ENCODE measurements at places on chromosomes 5 and 9.

GRCh38 chr9:86405086-86405491, 50.9 kb upstream of the TUT7 start:
- DNase-seq, result no peak

- no peak for DNase-seq
Observed at GRCh38 chr9:136204838-136205706, at the start of gene LHX3. Gene LHX3, minus strand, starts transcription at chr9:136205128. Its CDS starts 116 bp downstream, at chr9:136205012.

DNA sequence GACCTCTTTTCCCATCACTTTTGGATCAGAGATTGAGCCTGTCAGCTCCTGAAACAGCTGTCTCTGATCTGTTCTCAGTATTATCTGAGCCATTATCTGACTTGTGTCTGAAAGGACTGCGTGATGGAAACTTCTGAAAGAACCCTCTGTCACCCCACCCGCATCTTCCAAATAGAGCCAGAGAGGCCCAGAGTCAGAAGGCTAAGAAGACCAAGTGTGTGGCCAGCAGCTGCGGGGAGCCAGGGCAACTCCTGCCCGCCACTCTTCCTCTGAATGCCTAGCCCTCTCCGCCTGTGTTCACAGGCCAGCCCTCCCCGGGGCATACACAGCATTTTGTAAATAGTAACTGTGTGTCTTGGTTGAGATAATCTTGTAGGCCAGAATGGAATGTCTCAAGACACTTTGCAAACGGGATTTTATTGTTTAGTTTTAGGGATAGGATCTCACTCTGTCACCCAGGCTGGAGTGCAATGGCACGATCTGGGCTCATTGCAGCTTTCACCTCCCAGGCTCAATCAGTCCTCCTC, 92.7 kb downstream of the AOPEP start:
- DNase-seq, result no peak

GRCh38 chr5:10505517-10506095, 58.3 kb upstream of the ANKRD33B start:
- DNase-seq, result no peak

- DNase-seq, result no peak
Observed at GRCh38 chr9:34426347-34427074, 31.9 kb downstream of the FAM219A start.

GRCh38 chr5:93705896-93706295, 35.5 kb downstream of the POU5F2 start:
- no peak for DNase-seq

DNA sequence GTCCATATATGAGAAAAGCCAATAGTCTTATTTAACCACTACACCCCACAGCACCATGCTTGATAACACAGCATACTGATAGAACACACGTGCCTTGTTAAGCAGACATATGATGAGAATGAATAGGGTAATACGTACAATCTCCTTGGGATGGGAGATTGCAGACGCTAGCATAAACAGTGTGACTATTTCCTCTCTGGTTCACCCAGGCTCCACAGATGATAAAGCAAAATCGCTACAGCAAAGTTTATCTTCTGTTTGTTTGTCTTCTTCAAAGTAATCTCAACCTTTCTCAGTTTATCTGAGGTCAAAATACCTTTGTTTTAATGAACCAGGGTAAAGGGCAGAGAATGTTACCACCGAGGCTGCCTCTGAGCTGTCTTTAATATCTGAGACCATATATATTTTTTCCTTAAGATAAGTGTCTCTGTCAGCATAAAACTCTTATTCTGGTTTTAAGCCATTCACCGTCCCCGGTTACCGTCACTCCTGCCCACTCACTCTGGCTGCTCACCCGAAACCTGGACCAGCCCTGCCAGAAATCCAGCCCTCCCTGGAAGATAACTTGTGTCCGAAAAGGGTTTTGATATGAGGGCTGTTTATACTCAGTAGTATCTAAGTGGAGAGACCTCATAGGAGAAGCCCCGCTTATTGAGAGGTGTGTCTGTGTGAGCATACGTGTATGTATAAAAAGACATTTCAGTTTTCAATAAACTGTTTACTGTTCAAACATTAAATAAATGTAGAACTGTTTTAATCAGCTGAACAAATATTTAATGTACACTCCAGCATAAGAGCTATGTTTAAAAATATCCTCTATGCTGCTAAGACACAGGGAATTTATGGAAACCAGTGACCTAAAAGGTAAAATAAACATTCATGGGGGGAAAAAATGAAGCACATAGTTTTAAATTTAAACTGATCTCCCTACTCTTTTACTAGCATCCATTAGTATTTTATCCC, 465.4 kb downstream of the RASEF start:
- DNase-seq, result no peak

DNA sequence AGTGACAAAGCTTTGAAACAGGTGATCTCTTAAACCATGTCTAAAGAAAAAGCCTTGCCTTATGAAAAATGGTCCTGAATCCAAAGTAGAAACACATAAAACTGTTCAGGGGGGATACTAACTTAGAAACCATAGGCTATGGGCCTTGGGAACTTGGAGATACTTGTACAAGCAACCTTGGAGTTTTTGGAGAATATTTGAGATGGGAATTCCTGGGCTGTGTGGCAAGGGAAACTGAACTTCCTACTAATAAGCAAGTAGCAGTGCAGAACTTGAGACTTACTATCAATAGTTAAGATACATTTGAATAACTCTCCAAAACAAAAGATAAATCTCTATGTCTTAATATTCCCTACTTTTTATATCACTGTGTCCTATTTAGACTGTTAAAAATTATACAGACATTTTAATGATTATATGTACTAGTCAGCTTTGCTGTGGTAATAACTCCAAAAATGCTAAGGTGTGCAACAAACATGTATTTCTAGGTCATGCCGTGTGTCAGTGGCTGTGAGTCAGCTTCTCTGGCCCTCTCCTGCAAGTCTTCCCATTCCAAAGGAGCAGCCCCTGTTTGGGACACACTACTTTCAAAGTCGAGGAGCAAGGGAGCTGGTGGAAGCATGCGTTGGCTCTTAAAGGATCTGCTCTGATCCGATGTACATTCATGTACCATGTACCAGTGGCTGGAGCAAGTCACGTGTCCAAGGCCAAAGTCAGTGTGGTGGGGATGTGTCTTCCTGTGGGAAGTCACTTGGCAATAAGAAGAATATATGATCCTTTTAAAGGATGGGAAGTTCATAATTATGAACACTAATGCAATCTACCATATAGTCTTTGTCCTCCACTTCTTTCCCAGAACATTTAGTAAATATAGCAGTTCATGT, 39.6 kb downstream of the SNX30 start:
- no peak for DNase-seq

DNA sequence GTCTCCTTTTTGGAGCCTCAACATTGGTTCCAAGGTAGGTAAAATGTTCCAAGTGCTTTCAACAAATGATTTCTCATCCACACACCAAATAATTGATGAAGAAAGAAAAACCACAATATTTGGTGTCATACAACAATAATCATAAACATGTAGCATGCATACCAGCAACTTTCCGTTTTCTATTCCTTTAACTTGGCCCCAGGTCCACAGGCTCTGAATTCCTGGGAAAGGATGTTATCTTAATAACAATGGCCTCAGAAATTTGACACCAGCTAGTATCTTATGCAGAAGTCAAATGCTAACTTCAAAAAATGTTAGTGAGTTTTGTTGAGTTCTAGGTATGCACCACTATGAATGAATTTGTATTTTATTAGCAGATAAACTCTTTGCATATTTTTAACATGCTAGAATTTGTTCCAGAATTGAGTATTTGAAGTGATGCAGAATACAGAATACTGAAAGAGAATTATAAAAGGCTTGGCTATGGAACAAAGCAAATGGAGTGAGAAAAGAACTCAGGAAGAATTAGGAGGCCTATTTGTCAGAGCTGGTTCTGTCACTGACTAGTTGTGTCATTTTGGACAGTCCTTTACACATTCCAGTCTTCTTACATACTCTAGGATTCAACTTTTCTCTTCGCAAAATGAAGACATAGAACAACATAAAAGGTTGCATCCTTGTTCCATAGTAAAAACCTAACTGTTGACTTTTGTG, 435.3 kb upstream of the TNC start:
- no peak for DNase-seq

DNA sequence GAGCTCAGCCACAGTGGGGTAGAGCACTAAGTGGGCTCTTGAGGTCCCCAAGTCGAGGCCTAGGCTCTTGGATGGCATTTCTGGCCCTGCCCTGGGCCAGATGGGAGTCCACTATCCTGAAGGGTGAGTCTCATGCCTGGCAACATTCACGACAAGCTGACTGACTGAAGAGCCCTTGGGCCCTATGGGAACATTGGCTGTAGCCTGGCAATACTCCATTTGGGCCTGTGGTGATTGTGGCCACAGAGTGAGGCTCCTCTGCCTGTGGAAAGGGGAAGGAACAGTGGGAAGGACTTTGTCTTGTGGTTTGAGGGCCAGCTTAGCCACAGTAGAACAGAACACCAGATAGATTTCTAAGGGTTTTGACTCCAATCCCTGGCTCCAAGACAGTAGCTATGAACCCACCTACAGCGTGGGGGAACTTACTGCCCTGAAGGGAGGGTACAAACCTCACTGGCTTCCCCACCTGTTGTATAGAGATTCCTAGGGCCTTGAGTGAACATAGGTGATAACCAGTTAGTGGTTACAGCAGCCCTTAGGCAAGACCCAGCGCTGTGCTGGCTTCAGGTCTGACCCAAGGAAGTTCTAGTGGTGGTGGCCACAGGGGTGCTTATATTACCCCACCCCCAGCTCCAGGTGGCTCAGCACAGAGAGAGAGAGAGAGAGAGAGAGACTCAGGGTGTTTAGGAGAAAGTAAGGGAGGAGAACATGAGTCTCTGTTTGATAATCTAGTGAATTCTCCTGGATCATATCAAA, 72.4 kb downstream of the KIAA0825 start:
- no peak for DNase-seq

- DNase-seq, result no peak
Observed at GRCh38 chr5:170585273-170585948, 81.6 kb downstream of the KCNIP1 start.

DNA sequence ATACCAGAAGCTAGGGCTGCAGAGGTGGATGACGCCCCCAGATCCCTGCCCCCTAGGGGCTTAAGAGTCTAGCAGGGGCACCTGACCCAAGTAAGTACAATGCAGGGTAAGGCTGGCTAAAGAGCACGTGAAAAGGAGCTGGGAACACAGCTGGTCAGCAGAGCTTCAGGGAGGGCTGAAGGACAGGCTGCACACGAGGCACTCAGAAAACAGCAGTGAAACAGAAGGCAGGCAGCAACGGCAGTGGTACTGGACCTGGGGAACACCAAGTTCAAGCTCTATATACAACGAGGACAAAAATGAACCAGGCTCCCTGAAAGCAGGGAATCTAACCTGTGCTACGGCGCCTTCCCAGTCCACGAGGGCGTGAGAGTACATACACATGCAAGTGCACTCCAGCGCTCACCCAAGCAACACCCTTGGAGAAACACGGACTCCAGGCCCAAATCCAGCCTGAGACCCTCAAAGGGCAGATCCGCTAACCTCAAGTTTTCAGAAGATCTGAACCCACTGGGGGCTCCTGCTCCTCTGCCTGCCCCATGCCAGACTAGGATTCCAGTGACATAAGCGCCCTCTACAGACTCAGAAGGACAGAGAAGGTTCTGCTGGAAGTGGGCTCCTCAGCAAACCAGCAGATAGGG, 57.4 kb downstream of the PSMB7 start:
- DNase-seq, result no peak

- DNase-seq, result no peak
Observed at GRCh38 chr5:89826938-89827337, 582.6 kb downstream of the CETN3 start.

- DNase-seq, result no peak
Observed at GRCh38 chr9:130751631-130752355, 58.2 kb downstream of the EXOSC2 start.

GRCh38 chr5:178786417-178786816, 56.0 kb upstream of the ZNF354A start:
- no peak for DNase-seq

DNA sequence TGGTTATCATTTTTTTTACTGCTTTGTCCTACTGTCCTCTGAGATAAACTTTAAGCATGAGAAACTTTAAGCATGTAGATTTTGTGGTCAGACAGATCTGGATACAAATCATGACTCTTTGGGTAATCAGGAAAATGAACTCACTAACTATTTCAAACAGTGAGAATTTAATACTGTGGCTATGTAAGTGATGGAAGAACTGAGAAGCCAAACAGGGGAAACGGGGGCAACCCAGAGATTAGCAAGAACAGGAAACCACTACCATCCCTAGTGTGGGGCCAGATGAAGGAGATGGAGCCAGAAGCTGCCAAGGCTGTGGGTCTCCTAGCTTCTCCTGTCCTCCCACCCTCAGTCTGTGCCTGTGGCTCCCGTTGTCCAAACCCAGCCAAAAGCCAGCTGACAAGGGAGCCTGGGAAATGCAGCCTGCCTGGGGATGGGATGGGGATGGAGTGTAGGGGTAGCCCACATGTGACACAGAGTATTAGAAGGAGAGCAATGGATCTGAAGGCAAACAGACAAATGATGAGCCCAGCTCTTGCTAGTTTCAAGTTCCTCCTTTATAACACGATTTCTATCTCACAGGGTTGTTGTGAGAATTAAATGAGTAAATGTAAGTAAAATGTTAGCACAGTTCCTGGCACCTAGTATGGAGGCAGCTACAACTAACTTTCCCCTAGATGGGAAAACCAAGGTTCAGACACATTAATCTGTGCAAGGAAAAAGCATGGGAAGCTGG, 27.7 kb upstream of the CDC23 start:
- no peak for DNase-seq

- DNase-seq, result no peak
Observed at GRCh38 chr5:108078882-108079281, 303.0 kb downstream of the FBXL17 start.

DNA sequence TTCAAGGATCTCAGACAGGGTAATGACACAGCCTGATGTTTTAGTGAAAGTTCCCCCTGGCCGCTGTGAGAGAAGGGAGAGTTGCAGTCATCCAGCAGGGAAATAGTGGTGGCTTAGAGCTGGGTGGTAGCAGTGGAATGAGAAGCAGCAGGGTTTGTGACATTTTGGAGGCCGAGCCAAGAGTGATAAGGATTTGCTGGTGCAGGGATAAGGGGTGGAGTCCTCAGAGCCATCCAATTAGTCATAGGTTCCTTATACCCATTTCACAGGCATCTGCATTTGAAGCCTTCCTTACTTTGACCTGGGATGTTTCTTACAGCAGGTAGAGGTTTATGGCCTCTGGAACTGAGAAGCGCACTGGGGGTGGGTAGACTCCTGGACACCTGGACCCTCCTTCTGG, 12.8 kb downstream of the JADE2 start:
- DNase-seq, result no peak

DNA sequence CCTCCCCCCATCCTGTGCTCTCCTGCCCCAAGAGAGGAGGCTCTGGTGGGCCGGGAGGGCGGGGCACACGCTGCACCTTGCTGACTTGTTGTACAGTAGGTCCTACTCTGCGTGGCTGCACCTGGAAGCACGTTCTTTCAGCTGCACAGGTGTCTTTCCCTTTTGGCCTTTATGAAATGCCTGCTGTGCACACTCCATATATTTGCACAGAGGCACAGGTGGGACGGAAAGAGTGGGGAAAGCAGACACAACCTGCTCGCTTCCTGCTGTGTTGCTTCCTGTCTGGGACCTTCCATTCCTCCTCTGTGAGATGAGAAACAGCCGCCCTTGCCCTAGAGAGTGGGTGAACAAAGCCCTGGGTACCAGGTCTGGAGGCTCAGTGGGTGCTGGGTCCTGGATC, 4.8 kb downstream of the USP20 start:
- no peak for DNase-seq

Data from sciatic nerve (tissue), 2 donors.